Neural cell (in vitro differentiated cells): ENCODE measurements at places on chromosomes 16 and 17. TPM values are rescaled to one million over a fixed set of nuclear protein-coding genes. Genes with fewer than 3 reads are reported as not detected.

Gene JMJD8
- 44.7 and 51.6 TPM in 2 replicates for polyA plus RNA-seq

Gene ANKRD40CL
- polyA plus RNA-seq: not detected in 2 replicates

Gene RHBDL3
- polyA plus RNA-seq: 0.25 and 0.50 TPM in 2 replicates

Gene KCNJ16
- polyA plus RNA-seq: 1.5 and 1.7 TPM in 2 replicates
